ENCODE measurements at places on chromosomes 5 and 9. TPM values are rescaled to one million over a fixed set of nuclear protein-coding genes. Genes with fewer than 3 reads are reported as not detected.
A peak's percentile ranks its signal among the peaks of the same experiment; 100 is the strongest.

The TSSK1B gene
- 0.12 TPM for total RNA-seq

The SUSD1 gene
- 18.8 TPM for total RNA-seq

The LHX6 gene
- 2.3 TPM for total RNA-seq

The BTNL8 gene
- 82.2 TPM for total RNA-seq

DNA sequence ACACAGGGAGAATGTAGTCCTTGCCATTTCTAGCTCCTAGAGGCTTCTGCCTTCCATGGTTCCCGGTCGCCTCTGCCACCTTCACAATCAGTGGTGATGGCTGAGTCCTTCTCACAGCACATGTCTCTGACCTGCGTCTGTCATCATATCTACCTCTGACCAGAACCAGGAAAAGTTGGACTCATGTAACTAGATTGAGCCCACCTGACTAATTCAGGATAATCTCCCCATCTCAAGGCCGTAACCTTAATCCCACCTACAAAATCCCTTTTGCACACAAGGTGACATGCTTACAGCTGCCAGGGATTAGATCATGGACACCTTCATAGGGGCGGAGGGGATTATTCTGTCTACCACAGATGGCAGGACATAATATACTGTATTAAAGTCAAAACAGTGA lies 375.6 kb downstream of the ICE1 start:
- DNase-seq, result no peak

DNA sequence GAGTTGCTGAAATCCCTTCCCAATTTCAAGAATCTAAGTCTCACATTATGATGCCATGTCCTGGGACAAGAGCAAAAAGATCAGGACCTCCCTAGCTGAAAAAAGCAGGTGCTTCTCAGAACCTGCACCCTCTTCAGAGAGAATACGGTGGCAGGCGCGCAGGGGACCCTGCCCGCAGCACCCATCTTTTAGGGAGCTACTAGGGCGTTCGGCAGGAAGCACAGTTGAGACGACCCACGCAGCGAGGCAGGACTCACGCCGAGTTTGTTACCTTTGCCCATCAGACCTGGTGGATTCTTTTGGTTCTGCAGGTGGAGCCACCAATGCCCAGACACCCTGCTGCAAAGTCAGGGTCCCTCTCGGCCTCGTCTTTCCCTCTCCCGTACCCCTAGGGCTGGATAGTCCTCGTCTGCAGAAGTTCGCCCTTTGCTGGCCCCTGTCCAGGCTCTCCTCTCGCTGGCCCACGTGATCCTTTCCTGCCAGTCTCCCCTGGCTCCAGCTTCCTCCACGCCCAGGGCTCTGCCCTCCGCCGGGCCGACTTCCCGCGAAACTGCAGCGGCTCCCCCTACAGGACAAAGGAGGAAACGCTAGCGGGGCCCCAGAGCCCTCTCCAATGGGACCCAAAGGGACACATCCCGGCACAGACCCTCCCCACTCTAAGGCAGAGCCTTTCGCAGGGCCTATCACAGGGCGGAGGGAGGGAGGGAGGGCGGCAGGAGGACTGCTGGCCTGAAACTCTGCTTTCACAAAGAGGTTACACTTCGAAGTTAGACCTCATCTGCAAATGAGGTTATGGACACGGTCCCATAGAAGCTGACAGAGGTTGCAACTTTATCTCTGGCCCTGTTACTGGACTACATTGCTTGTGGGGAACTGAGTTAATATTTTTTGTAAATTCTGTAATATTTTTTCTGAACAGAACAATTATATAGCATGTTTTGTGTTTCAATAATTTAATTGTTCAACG lies 28.8 kb downstream of the TMEM174 start:
- DNase-seq, result peak; percentile 95

- DNase-seq, result no peak
Measured at GRCh38 chr5:61586096-61587084, 254.3 kb downstream of the ZSWIM6 start.

- peak; percentile 24 for DNase-seq
Measured at GRCh38 chr9:128121924-128122808, 5.4 kb downstream of the PTGES2 start.

DNA sequence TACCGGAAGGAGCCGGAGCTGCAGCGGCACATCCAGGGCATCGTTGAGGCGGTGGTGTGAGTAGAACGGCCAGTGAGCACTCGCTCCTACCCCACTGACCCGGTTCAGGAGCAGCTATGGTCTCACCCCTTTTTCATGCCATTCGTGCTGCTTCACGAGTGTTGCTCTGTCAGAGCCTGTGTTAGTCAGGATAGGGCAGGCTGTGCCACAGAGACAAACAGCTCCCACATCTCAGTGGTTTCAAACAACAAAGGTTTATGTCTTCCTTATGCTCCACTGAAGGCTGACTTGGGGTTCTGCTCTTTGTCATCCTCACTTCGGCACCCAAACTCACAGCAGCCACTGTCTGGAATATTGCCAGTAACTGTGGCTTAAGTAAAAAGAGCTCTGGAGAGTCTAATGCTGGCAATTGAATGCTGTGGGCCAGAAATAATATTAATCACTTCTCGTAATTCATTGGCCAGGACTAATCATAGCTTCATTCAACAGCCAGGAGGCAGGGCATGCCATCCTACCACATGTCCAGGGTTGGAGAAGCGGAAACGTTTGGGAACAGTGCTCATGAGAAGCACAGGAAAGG lies 28.4 kb downstream of the ARHGEF37 start:
- no peak for DNase-seq

DNA sequence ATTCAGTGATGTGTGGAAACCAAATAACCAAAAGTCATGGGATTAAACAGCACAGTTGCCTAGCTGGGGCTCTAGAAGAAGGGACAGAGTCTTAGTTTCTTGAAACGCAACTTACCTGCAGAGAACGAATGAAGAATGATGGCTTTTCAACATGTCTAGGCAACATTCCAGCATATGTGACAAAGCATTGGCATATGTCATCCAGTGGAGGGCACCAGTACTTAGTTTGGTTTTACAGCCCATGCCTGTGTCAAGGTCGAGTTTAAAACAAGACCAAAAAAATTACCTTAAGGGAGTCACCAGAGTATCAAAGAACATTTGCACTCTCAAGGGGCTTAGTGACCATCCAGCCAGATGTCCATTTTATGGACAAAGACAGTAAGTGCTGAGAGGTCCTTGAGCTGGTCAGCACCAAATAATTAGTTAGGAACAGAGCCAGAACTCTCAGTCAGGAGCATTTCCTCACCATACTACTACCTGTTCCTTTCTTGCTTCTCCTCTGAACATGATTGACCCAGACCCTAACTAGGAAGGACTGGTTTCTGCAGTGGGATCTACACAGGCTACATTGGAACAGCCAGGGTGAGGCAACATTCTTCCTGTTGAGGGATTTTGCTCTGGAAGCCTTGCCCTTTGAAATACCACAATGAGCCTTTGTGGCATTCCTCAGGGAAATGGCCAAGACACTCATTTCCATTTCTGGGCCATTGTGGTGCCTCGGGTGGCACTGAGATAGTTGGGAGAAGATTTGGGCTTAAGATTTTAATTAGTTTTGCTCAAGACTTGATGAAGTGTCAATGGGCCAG lies 75.4 kb upstream of the ANKH start:
- DNase-seq, result peak; percentile 52

DNA sequence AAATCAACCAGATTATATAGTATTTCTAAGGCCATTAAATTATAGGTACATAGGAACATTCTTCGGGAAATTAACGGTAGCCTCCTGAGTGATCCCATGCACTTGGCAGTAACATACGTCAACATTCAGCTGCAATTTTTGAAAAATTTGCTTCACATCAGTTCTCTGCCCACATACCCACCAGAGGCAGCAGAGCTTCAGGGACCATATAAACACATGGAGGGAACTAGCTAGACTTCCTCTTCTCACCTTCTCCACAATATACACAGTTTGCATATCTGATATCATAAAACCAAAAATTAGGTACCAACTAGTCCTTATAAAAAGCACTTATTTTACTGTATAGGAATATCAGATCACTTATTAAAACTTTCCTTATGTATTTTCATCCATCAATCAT lies 4.8 kb downstream of the PSIP1 start:
- no peak for DNase-seq

Measured in mucosa of descending colon (tissue), 3 donors.